Lower lobe of right lung (tissue), 2 donors: ENCODE measurements at places on chromosomes 7 and 10. TPM values are rescaled to one million over a fixed set of nuclear protein-coding genes. Genes with fewer than 3 reads are reported as not detected.

DNA sequence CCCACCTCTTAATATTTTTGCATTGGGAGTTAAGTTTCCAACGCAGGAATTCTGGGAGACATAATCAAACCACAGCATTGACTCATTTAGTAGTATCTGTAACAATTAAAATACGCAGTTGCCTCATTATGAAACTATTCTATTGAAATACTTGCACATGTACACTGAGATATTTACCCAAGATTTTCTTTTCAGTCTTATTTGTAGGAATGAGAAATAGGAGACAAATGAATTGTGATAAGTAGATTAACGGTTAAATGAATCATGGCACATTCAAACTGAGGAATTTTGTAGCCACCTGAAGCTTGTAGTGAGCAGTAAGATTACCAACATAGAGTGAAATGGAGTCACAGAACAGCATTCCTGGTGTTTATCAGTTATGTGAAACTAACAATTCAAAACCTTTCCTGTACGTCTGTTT, 18.1 kb downstream of the RP9 start:
- no peak overlapping the region for H3K27ac ChIP-seq
- H3K4me3 ChIP-seq: no peak overlapping the region
- no peaks in the 10 kb centered on the region for H3K27me3 ChIP-seq

GRCh38 chr7:75711656-75712514, 26.9 kb downstream of the HIP1 start:
- peak overlapping the region; percentile 73 for H3K27ac ChIP-seq
- H3K36me3 ChIP-seq: no peaks in the 10 kb centered on the region
- no peak overlapping the region for H3K4me3 ChIP-seq

- DNase-seq: no peak
- no peak overlapping the region for H3K4me3 ChIP-seq
- H3K27me3 ChIP-seq: no peaks in the 10 kb centered on the region
- H3K27ac ChIP-seq: no peak overlapping the region
Observed at GRCh38 chr7:37635346-37635745, 48.2 kb upstream of the GPR141 start.

GRCh38 chr10:972763-973162, 15.5 kb upstream of the GTPBP4 start:
- H3K27me3 ChIP-seq: no peaks in the 10 kb centered on the region
- no peak overlapping the region for H3K4me3 ChIP-seq
- no peaks in the 10 kb centered on the region for H3K36me3 ChIP-seq
- DNase-seq: no peak

DNA sequence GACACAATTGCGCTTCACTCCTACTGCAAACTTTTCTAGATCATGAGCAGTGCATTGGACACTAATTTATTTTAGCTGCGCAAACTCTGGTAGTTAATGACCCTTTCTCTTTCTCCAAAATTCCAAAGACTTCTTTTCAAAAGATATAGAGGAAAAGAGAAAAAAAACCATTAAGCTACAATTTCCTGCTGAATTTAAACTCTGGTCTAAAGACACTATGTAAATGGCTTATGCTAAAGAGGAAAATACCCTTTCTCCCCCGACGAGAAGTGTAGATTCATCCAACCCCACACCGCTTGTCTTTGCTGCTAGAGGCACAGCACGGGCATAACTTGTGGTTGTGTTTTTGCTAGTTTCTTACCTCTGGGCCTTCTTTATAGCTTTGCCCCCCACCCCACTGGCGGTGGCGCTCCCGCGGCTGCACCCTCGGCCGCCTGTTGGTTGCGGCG, 84.1 kb downstream of the SNX10 start:
- H3K4me3 ChIP-seq: peak overlapping the region; percentile 60
- peaks cover 17% of the 10 kb centered on the region for H3K4me1 ChIP-seq
- H3K27ac ChIP-seq: peak overlapping the region; percentile 84
- DNase-seq: no peak
- no peaks in the 10 kb centered on the region for H3K36me3 ChIP-seq

DNA sequence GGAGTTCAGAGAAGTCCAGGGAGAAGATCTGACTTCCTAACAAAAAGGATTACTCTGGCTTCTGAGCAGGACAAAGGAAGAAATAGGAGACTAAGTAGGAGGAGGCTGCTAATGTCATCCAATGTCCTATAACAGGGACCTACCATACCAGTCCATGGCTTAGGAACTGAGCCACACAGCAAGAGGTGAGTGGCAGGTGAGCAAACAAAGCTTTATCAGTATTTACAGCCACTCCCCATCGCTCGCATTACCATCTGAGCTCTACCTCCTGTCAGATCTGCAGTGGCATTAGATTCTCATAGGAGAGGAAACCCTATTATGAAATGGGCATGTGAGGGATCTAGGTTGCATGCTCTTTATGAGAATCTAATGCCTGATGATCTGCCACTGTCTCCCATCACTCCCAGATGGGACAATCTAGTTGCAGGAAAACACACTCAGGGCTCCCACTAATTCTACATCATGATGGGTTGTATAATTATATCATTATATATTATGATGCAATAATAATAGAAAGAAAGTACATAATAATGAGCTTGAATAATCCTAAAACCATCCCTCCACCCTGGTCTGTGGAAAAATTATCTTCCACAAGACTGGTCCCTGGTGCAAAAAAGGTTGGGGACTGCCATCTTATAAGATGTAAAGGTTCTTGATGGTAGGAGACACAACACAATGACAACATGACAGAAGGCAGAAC, 487.4 kb downstream of the PLXDC2 start:
- no peak overlapping the region for H3K4me3 ChIP-seq
- no peak for DNase-seq
- H3K36me3 ChIP-seq: no peaks in the 10 kb centered on the region
- no peaks in the 10 kb centered on the region for H3K27me3 ChIP-seq
- H3K4me1 ChIP-seq: no peaks in the 10 kb centered on the region
- no peak overlapping the region for H3K27ac ChIP-seq

DNA sequence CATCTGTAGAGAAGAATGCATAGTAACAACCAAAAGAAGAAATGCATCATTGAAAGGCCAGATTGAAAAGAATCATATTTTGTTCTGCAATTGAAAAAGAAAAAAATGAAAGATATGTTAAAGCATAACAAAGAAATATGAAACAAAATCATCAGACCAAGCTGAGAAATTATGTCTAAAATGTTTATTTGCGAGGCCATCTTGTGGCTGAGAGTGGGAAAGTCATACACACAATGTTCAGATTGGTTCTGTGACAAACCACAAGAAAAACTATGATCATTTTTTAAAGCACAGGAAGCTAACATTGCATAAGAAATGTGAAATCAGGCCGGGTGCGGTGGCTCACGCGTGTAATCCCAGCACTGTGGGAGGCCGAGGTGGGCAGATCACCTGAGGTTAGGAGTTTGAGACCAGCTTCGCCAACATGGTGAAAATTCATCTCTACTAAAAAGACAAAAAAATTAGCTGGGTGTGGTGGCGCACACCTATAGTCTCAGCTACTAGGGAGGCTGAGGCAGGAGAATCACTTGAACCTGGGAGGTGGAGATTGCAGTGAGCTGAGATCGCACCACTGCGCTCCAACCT, 36.6 kb downstream of the ABCB5 start:
- H3K4me1 ChIP-seq: no peaks in the 10 kb centered on the region
- no peak overlapping the region for H3K27ac ChIP-seq
- no peak for DNase-seq
- H3K27me3 ChIP-seq: no peaks in the 10 kb centered on the region

DNA sequence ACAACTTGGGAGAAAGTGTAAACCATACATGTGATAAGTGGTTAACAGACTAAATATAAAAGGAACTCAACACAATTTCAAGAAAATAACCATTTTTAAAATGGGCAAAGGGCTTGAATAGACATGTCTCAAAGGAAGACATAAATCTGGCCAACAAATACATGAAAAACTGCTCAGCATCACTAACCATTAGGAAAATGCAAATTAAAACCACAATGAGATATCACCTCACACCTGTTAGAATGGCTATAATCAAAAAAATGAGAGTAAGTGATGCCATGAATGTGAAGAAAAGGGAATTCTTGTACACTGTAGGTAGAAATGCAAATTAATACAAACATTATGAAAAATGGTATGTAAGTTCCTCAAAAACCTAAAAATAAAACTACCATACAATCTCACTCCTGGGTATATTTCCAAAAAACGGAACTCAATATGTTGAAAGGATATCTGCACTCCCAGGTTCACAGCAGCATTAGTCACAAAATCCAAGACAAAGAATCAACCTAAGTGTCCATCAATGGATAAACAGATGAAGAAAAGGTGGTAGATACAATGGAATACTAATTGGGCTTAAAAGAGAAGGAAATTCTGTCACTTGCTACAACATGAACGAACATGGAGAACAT, 5.6 kb downstream of the SNX13 start:
- peaks cover 43% of the 10 kb centered on the region for H3K4me1 ChIP-seq
- no peak overlapping the region for H3K4me3 ChIP-seq
- no peaks in the 10 kb centered on the region for H3K27me3 ChIP-seq
- no peaks in the 10 kb centered on the region for H3K36me3 ChIP-seq
- no peak for DNase-seq

GRCh38 chr10:53990799-53991238, 810.2 kb downstream of the PCDH15 start:
- no peaks in the 10 kb centered on the region for H3K4me1 ChIP-seq
- no peak overlapping the region for H3K27ac ChIP-seq
- H3K36me3 ChIP-seq: no peaks in the 10 kb centered on the region
- DNase-seq: no peak
- H3K27me3 ChIP-seq: no peaks in the 10 kb centered on the region

- H3K36me3 ChIP-seq: no peaks in the 10 kb centered on the region
- no peak overlapping the region for H3K27ac ChIP-seq
- no peaks in the 10 kb centered on the region for H3K27me3 ChIP-seq
- peaks cover 23% of the 10 kb centered on the region for H3K4me1 ChIP-seq
Observed at GRCh38 chr7:100130608-100131453, 4.1 kb downstream of the MBLAC1 start.

DNA sequence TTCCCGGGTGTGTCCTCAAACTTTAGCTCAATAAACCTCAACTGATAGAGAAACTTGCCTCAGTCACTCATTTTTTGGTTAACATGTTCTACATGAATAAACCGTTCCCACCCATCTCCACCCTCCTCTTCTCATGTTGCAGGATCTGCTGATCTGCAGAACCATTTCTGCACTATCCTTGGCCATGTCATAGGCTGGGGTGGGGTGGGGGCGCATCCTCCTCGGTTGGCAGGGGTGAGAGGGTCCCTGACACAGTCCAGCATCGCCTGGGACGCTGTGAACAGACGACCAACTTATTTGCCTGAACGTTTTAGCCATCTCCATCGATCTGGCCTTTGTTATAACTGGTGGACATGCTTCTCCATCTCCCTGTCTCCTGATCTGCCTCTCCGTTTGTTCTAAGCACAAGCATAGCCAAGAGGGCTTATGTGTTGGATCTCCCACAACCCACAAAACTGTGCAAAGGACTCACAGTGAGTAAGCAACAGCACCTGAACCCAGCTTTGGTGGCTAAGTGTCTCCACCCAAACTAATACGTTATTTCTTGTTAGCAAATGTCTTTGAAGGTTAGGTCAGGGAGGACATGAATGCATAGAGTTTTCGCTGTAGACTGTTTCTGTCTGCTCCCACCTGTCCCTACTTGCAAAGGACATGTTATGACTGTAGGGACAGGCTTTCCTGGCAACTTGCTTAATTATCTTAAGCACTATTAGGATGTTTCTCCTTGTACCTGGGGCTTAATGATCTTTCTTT, 51.7 kb downstream of the PRKCQ start:
- H3K27me3 ChIP-seq: no peaks in the 10 kb centered on the region
- H3K4me3 ChIP-seq: no peak overlapping the region
- H3K27ac ChIP-seq: no peak overlapping the region
- H3K36me3 ChIP-seq: no peaks in the 10 kb centered on the region
- DNase-seq: no peak
- no peaks in the 10 kb centered on the region for H3K4me1 ChIP-seq

DNA sequence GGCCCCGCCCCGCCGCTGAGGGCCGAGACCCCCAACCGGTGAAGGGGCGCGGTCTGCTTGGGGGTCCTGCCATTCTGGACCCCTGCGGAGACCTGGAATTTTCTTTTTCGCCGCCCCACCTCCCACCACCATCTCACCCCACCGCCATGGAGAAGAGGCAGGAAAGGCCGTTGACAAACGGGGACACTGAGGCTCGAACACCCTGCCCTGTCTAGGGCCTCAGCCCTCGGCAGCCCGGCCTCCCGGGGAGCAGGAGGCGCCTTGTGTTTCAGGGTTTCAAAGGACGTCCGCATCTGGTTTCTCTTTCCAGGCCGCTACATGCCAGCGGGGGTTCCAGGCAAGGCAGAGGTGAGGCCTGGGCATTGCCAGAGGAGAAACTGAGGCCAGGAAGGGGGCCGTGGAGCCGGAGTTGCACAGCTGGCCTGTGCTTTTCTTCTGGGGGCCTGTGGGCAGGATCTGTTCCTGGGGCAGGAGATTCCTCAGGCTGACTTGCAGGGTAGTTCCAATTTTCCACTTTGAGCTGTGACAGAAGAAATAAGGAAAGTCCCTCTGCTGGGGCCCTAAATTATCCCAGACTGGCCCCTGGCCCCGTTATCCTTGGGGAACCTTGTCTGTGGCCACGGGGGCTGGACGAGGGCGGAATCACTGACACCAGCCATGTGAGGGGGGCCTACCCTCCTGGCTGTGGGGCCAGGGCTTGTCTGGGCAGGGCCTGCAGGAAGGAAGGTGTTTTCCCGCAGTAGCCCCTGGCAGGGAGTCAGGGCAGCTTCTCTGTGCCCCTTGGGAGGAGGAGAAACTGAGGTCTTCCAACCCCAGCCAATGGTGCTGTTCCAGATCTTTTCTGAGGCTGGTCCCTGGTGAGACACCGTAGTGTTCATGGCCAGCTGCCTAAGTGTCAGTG, 900 bp upstream of the MICALL2 start:
- peak; percentile 65 for DNase-seq
- no peaks in the 10 kb centered on the region for H3K36me3 ChIP-seq
- H3K27ac ChIP-seq: peak overlapping the region; percentile 80

GRCh38 chr10:71622154-71622526, 97.4 kb downstream of the C10orf105 start:
- H3K27ac ChIP-seq: peak overlapping the region; percentile 69
- DNase-seq: no peak
- no peaks in the 10 kb centered on the region for H3K27me3 ChIP-seq
- no peak overlapping the region for H3K4me3 ChIP-seq
- H3K4me1 ChIP-seq: peaks cover 38% of the 10 kb centered on the region

DNA sequence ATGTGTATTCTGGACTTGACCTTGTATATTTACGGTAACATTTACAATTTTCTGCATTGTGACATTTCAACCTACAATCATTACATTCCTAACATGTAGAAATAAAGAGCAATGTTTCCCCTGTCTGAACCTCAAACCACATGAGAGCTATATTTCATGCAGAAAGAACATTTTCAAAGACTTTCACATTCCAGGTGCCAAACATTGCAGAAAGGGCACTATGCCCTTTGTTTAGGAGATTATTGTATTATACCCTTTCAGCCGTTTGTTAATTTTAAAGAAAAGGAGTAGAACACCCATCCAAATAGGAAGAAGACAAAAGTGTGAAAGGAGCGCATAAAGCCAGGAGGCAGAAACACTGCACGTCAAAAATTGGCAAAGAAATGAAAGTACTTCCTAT, 260.4 kb downstream of the RELN start:
- no peak overlapping the region for H3K27ac ChIP-seq
- no peaks in the 10 kb centered on the region for H3K27me3 ChIP-seq
- H3K4me1 ChIP-seq: no peaks in the 10 kb centered on the region
- no peak overlapping the region for H3K4me3 ChIP-seq
- no peaks in the 10 kb centered on the region for H3K36me3 ChIP-seq

FOXI2 gene
- not detected for total RNA-seq

GDF10 gene
- total RNA-seq: 14.5 TPM

HKDC1 gene
- 5.9 TPM for total RNA-seq

BMPER gene
- total RNA-seq: 7.4 TPM

OR6V1 gene
- total RNA-seq: not detected

CHAT gene
- total RNA-seq: not detected

TRIM8 gene
- 142 TPM for total RNA-seq

GPC2 gene
- total RNA-seq: 0.77 TPM

TMEM26 gene
- total RNA-seq: 1.1 TPM

NUTM2E gene
- not detected for total RNA-seq

HBP1 gene
- 81.9 TPM for total RNA-seq

SPRN gene
- total RNA-seq: not detected

MRPS16 gene
- 55.9 TPM for total RNA-seq
